Fibroblast of lung (primary cell): ENCODE measurements at places on chromosomes 12 and 14. TPM values are rescaled to one million over a fixed set of nuclear protein-coding genes. Genes with fewer than 3 reads are reported as not detected.

Gene ABCD2
- polyA plus RNA-seq, result 0.03 and 0.14 TPM in 2 replicates

- no peaks in the 10 kb centered on the region for H3K36me3 ChIP-seq
- H3K4me1 ChIP-seq, result peaks cover 11% of the 10 kb centered on the region
- H3K27ac ChIP-seq, result peak overlapping the region; percentile 61
Observed at GRCh38 chr12:14948672-14949071, 10.3 kb upstream of the ERP27 start.

Gene FAM90A1
- 0.05 and 0.08 TPM in 2 replicates for polyA plus RNA-seq

- H3K27ac ChIP-seq, result no peak overlapping the region
- no peaks in the 10 kb centered on the region for H3K36me3 ChIP-seq
- no peaks in the 10 kb centered on the region for H3K4me1 ChIP-seq
- H3K4me3 ChIP-seq, result no peak overlapping the region
Observed at GRCh38 chr14:52153939-52154338, 85.1 kb upstream of the NID2 start.

DNA sequence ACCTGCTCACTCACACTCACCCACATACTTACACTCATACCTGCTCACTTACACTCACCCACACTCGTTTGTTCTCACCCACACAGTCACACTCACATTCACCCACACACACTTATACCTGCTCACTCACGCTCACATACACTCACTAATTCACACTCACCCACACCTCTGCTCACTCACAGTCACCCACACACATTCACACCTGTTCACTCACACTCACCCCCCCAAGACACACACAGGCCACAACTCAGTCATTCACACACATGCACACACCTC lies 436.2 kb downstream of the BCL11B start:
- H3K27ac ChIP-seq, result no peak overlapping the region
- no peaks in the 10 kb centered on the region for H3K4me1 ChIP-seq
- H3K4me3 ChIP-seq, result no peak overlapping the region

DNA sequence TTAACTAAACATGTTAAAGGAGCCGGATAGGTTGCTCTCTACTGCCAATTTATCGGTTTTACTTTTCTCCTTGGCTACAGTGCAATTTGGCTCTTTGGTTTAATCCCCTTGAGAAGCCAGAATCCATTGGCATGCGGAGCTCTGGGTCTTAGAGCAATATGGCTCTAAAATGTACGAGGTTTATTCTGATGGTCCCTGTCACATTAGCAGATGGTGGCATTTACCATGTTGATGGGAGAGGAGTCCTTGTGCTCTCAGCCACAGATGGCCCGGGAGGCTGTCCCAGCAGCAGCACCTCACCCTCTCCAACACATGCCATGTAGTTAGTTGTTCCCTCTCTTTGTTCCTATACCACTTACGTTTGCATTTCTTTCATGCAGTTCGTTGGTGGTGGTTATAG lies 179.7 kb downstream of the RGS6 start:
- no peaks in the 10 kb centered on the region for H3K27me3 ChIP-seq
- no peaks in the 10 kb centered on the region for H3K4me1 ChIP-seq
- DNase-seq, result no peak
- no peaks in the 10 kb centered on the region for H3K36me3 ChIP-seq
- H3K4me3 ChIP-seq, result no peak overlapping the region
- no peak overlapping the region for H3K27ac ChIP-seq

DNA sequence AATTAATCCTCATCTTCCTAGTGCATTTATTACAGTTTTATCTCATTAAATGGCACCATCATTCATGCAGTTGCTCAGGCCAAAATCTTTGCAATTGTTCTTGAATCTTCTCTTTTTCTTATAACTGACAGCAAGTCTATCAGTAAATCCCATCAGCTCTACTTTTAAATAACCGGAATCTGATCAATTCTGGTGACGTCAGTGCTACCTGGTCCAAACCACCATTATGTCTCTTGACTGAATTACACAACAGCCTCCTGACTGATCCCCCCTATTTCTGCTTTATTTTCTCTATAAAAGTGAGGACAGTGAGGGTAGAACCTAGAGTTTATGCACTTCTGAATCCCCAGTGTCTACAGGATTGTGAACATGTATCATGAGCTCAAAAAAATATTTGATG lies 787.4 kb downstream of the AACS start:
- H3K4me1 ChIP-seq, result no peaks in the 10 kb centered on the region
- H3K27ac ChIP-seq, result no peak overlapping the region
- no peaks in the 10 kb centered on the region for H3K36me3 ChIP-seq
- no peak for DNase-seq
- no peaks in the 10 kb centered on the region for H3K27me3 ChIP-seq
